ENCODE measurements at places on chromosomes 3 and 15. TPM values are rescaled to one million over a fixed set of nuclear protein-coding genes. Genes with fewer than 3 reads are reported as not detected.

DNA sequence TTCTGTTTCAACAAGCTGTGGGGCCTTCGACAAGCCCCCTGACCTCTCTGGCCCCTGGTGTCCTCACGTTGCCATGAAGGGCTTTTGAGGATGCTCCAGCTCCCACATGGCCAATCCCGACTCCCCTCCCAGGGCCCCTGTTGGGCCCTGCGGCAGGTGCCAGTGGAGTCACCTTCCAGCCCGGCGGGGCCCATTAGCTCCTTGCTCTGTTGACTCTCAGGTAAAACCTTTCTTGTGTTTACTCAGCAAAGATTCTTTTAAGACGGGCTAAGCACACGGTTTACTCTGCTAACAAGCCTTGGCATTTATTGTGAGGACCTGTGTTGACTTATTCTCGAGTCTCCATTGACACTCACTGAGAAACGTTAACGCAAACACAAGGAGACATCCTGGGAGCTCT lies 15.0 kb downstream of the RPLP1 start:
- no peak for DNase-seq
- no peaks in the 10 kb centered on the region for H3K36me3 ChIP-seq
- no peak overlapping the region for H3K27ac ChIP-seq
- H3K4me1 ChIP-seq: peaks cover 4% of the 10 kb centered on the region
- H3K27me3 ChIP-seq: peaks cover 2% of the 10 kb centered on the region
- H3K4me3 ChIP-seq: no peak overlapping the region

- peaks cover 19% of the 10 kb centered on the region for H3K36me3 ChIP-seq
- peak; percentile 77 for DNase-seq
- H3K27ac ChIP-seq: peak within 1 kb of the TSS; percentile 97
- peaks cover 8% of the 10 kb centered on the region for H3K4me1 ChIP-seq
Measured at GRCh38 chr3:53881691-53882593, at the start of gene ACTR8. Gene ACTR8 (minus strand): TSS chr3:53882152. CDS start chr3:53882101, 51 bp downstream.

Gene RGMA
- 0.18 TPM for total RNA-seq

DNA sequence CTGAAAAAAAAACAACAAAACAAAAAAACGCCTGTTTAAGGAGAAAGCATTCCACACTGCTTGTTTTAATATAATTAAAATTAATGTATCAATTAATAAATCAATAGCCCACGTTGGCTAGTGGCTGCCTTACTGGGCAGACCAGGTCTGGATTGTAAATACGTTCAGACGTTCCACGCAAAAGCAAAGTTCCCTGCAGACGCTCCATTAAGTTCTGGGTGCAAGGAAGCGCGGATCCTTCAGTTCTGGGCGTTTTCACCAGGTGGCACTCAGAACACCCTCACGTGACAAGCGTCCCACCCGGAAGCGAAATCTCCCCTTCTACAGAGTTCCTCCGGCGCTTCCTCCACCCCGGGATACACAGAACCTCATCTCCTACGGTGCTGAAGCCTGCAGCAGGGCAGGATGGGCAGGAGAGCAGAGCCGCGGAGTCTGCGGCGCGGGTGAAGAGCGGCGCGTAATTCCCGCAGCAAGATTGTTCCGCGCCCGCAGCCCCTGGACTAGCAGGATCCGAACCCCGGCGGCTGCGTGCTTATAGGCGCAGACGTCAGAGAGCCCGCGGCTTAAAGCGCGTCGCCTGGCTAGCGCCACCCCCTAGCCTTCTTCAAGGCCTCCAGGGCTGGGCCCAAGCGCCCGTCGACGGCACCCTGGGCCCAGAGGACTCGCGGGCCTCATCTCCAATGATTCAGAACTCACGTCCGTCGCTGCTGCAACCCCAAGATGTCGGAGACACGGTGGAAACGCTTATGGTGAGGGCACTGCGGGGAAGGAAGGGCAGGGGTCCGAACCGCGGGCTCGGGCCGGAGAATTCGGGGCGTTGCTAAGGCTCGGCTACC lies at the start of gene SLC25A38:
Gene SLC25A38, plus strand, starts transcription at position 326 of the 836 bp plus-strand sequence. Its CDS starts 355 bp downstream, at position 681.
- H3K27ac ChIP-seq: peak within 1 kb of the TSS; percentile 83
- no peaks in the 10 kb centered on the region for H3K36me3 ChIP-seq
- peak within 1 kb of the TSS; percentile 97 for H3K4me3 ChIP-seq
- no peaks in the 10 kb centered on the region for H3K27me3 ChIP-seq
- peaks cover 5% of the 10 kb centered on the region for H3K4me1 ChIP-seq

- H3K36me3 ChIP-seq: no peaks in the 10 kb centered on the region
- no peak overlapping the region for H3K27ac ChIP-seq
- H3K4me3 ChIP-seq: no peak overlapping the region
- H3K27me3 ChIP-seq: no peaks in the 10 kb centered on the region
- DNase-seq: peak; percentile 83
- peaks cover 10% of the 10 kb centered on the region for H3K4me1 ChIP-seq
Measured at GRCh38 chr3:190339130-190339529, 16.9 kb upstream of the CLDN1 start.

Gene CHST13
- not detected for total RNA-seq

GRCh38 chr15:68644083-68644904 lies 65.5 kb downstream of the CORO2B start:
- H3K27me3 ChIP-seq: no peaks in the 10 kb centered on the region
- DNase-seq: peak; percentile 90
- no peak overlapping the region for H3K4me3 ChIP-seq
- H3K27ac ChIP-seq: peak overlapping the region; percentile 67
- H3K36me3 ChIP-seq: no peaks in the 10 kb centered on the region

Gene KY
- total RNA-seq: under 0.01 TPM

Gene VEPH1
- total RNA-seq: 130 TPM

- no peaks in the 10 kb centered on the region for H3K4me1 ChIP-seq
- no peak overlapping the region for H3K4me3 ChIP-seq
- H3K27ac ChIP-seq: no peak overlapping the region
- H3K27me3 ChIP-seq: no peaks in the 10 kb centered on the region
- no peaks in the 10 kb centered on the region for H3K36me3 ChIP-seq
Measured at GRCh38 chr15:83538682-83539081, 91.5 kb downstream of the SH3GL3 start.
